ENCODE measurements at places on chromosomes 12 and 14.

- DNase-seq = no peak
Observed at GRCh38 chr12:100901266-100901665, 106.7 kb downstream of the ANO4 start.

- DNase-seq = no peak
Observed at GRCh38 chr12:128649902-128650301, 173.9 kb downstream of the SLC15A4 start.

DNA sequence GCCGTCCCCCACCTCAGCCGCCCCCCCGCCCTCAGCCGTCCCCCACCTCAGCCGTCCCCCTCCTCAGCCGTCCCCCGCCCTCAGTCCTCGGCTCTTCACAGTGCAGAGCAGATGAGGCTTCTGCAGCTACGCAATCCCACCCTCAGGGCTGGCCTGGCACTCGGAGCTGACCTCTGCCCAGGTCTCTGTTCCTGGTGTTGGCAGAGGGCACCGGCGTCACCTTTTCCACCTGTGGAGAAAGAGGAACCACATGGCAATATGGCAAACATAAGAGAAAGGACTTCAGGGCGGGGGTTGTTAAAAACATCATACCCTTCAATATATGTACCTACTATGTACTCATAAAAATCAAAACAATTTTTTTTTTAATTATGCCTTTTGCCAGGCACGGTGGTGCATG, 45.8 kb downstream of the MLXIP start:
- no peak for DNase-seq

DNA sequence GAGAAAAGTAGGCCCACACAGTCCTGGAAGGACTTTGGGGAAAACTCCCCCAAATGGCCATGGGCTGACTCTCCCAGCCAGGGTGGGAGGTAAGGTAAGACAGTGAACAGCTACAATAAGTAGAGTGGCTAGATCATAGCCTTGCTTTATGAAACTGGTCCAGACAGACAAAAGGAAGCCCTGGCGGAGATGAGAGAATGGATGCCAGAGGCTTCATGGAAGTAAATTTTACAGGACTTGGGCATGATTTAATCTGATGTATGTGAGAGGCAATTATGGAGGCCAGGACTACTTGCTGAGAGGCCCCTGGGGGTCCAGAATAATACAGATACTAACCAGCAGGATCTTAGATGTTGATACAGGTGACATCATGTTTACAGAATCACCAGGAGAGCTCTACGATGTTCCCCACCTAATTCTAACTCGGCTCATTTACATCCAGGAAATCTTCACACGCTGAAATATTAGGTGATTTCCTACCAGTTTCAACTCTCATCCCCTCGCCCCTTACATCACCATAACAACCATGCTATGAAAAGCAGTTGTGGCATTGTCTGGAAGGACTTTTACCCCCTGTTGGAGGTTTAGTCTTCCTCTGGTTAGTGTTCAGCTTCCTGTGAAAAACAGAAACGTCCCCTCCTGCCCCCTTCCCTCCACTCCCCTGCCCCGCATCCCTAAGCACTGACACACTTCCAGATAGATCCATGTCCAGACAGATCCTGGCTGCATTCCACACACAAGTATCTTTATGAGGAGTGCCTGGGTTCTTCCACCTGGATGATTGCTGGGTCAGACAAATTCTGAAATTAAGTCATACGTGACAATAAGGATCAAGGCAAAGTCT, 39.5 kb upstream of the NT5DC3 start:
- DNase-seq = no peak

- peak; percentile 32 for DNase-seq
Observed at GRCh38 chr12:3168223-3169221, 91.3 kb downstream of the TSPAN9 start.
